ENCODE measurements at places on chromosomes 1 and 21.

DNA sequence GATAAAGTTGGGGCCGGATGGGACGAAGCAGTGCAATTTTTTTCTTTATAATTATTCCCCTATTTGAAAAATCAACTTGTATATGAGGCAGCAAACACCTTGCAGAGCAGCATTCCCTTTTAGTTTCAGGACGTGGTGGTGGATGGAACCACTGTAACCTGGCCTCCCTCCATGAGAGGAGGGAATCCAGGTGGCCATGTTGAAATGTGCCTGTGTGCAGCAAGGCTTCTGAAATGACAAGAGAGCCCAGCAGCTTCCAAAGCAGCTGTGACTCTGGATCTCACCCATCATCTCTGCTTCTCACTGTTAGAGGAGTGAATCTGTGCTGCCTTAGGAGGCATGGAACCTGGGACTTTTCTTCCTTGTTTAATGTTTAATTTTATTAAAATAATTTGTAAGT is 42.3 kb downstream of the NFIA start:
- no peak for DNase-seq

DNA sequence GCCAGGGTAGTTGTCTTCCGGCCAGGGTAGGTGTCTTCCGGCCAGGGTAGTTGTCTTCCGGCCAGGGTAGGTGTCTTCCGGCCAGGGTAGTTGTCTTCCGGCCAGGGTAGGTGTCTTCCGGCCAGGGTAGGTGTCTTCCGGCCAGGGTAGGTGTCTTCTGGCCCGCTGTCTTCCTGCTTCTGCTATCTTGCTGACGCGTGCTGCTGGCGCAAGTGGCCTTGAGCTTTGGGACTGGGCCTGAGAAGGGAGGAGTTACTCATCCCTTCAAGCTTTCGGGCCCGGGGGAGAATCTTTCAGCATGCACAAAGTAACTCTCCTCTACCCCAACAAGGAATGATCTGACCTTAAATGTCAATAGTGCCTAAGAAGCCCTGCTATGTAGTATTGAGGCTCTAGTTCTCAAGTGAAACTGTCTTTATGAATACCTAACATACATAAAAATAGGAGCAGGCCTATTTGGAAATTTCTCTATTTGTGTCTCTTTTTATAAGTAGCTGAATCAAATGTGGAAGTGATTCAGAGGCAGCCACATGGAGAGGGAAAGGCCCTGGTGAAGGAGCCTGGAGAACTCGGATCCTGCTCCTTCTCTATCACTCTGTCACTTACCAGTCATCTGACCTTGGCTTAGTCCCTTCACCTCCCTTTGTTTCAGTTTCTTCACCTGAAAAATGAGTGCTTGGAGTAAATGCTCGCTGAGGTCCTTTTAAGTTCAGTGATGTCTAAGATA is 65.6 kb downstream of the RGL1 start:
- no peak for DNase-seq

GRCh38 chr1:235885655-235886262 is 19.1 kb upstream of the LYST start:
- no peak for DNase-seq

- no peak for DNase-seq
Measured at GRCh38 chr1:53279296-53280200, 41.2 kb upstream of the MAGOH start.

DNA sequence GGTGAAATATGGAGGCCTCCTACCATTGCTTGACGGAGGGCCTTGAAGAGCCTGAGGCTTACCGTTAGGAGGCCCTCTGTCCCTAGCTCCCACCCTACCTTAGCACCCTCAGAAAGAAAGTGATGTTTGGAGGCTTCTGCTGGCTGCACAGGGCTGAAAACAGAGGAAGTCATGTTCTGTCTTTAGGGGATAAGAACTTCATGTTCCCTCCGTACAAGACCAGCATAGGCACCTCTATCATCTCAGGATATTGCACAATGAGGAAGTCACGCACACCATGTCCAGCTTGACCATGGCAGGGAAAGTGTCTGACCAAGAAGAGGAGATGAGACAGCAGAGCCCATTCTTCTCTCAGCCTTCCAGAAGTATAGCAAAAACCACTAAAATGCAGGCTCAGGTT is 13.8 kb downstream of the ADORA3 start:
- no peak for DNase-seq

- no peak for DNase-seq
Measured at GRCh38 chr1:2972011-2972878, 49.0 kb upstream of the ACTRT2 start.

DNA sequence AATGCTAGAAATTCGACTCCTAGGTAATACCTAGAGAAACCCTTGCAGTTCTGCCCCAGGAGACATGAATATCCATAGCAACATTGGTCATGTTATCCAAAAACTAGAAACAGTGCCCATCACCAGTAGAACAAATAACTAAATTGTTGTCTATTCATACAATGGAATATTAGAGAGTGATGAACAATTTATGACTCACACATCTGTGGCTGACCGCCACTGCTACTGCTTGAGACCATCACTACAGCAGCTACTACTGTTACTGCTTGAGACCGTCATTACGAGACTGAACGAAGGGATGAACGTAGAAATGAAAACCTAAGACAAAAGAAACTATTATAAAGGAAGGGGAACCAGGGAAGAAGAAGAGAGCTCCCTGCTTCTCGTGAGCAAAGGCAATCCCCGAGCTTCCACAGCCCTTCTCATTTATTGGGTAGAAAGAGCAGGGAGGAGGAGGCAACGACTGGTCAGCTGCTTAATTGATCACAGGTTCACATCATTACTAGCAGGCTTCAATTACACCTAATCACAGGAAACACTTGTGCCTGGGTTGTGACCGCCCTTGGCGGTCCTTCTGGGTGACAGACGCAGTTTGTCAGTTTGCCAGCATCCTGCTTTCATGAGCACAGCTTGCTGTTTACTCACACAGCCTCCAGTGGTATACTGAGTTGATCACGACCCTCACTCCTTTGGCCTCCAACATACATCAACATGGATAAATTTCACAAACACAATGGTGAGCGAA is 14.1 kb upstream of the PADI4 start:
- no peak for DNase-seq

DNA sequence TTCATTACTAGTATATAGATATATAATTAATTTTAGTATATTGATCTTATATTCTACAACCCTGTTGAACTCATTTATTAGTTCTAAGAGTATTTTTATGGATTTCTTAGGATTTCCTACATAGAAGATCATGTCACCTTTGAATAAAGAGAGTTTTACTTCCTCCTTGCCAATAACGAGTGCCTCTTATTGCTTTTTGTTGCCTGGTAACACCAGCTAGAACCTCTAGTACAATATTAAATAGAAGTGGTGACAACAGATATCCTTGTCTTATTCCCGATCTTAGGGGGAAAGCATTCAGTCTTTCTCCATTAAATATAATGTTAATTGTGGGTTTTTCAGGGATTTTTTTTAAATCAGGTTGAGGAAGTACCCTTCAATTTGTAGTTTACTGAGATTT is 40.8 kb downstream of the WNT2B start:
- no peak for DNase-seq

- no peak for DNase-seq
Measured at GRCh38 chr1:174189428-174190062, 30.2 kb downstream of the RABGAP1L start.

DNA sequence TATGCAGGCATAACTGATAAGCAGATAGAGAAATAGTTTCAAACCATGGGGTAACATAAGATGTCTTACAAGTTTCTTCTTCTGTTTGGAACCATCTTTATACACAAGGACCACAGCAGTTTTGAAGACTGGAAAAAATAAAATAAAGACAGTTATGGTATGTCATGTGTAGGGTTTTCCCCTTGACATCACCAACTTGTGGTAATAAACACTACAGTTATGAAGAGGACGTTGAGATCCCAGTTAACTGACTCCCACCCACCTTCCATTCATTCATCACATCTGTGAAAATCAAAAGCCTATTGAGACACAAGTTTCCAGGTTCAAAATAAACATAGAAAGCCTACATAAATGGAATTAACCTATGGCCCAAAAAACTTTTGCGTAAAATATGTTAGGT is 92.5 kb upstream of the KRTAP19-8 start:
- DNase-seq: no peak

DNA sequence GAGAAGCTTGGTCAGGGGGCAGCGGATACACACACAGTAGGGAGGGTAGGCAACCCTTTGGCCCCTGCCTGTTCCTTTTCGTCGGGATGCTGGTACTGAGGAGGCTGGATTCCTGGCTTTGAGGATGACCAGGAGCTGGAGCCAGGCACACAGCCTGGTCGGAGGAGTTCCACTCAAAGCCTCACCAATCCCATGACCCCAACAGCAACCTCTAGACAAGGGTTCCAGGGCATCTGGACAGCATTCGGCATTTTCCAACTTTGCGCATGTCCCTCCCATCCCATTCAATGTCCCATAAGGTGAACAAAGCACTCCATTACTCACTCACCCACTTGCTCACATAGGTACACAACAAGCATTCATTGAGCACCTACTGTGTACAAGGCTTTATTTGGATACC is 42.6 kb upstream of the HMGB4 start:
- DNase-seq: no peak

DNA sequence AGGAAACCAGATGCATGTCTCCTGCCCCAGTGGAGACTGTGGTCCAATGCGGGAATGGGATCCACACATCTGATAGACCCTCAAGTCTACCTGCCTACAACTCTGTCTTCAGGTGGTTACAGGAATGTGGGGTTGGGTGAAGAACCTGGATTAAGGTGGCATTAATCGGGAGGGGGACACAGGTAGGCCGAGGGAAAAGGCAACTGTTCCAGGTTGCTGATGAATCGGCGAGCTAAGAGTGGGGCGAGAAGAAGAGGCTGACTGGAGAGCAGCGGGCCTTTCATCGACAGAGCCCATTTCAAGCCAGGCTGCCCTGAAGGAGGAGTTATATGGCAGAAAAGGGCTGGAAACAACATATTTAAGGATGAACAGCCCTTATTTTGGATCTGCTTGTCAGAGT is 836 bp downstream of the CD2 start:
- DNase-seq: no peak

All from GM10248 (cell line).